ENCODE measurements at places on chromosomes 2 and 18. TPM values are rescaled to one million over a fixed set of nuclear protein-coding genes. Genes with fewer than 3 reads are reported as not detected.

DNA sequence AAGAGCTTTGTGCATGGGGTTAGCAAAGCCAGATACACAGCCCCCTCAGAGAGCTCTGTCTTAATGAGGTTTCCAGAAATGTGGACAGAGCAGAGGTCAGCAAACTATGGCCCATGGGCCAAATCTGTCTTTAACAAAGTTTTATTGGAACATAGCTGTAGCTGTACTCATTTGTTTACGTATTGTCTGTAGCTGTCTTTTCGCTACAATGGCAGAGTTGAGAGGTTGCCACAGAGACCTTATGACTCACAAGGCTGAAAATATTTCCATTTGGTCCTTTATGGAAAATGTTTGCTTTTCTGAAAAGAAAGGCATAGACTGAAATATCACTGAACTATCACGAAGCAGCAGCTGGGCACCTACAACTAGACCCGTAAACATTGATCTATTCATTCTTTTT is 841.8 kb downstream of the SLC4A3 start:
- peak; percentile 49 for DNase-seq

ELOA2 gene
- not detected for total RNA-seq

GRCh38 chr2:23757686-23758433 is 169.1 kb downstream of the ATAD2B start:
- DNase-seq, result peak; percentile 84

GRCh38 chr2:109085912-109086742 is 42.9 kb upstream of the SH3RF3 start:
- no peak for DNase-seq

All from RPMI7951 (cell line).